ENCODE measurements at places on chromosomes 12 and 14. TPM values are rescaled to one million over a fixed set of nuclear protein-coding genes. Genes with fewer than 3 reads are reported as not detected.

KDM2B gene
- total RNA-seq: 75.5 TPM

KRT77 gene
- not detected for total RNA-seq

C12orf54 gene
- not detected for total RNA-seq

TSHR gene
- 3.5 TPM for total RNA-seq

VASH1 gene
- 3.3 TPM for total RNA-seq

MAP3K12 gene
- 25.6 TPM for total RNA-seq

OTOGL gene
- not detected for total RNA-seq

RND1 gene
- total RNA-seq: 1.2 TPM

Measured in activated naive CD4-positive, alpha-beta T cell treated with anti-CD3 and anti-CD28 coated beads, Interleukin-2, amount 10 ng/mL, durations not matched to agents 5 hours and 36 hours (primary cell).